ENCODE measurements at places on chromosomes 16 and 17. TPM values are rescaled to one million over a fixed set of nuclear protein-coding genes. Genes with fewer than 3 reads are reported as not detected.

DNA sequence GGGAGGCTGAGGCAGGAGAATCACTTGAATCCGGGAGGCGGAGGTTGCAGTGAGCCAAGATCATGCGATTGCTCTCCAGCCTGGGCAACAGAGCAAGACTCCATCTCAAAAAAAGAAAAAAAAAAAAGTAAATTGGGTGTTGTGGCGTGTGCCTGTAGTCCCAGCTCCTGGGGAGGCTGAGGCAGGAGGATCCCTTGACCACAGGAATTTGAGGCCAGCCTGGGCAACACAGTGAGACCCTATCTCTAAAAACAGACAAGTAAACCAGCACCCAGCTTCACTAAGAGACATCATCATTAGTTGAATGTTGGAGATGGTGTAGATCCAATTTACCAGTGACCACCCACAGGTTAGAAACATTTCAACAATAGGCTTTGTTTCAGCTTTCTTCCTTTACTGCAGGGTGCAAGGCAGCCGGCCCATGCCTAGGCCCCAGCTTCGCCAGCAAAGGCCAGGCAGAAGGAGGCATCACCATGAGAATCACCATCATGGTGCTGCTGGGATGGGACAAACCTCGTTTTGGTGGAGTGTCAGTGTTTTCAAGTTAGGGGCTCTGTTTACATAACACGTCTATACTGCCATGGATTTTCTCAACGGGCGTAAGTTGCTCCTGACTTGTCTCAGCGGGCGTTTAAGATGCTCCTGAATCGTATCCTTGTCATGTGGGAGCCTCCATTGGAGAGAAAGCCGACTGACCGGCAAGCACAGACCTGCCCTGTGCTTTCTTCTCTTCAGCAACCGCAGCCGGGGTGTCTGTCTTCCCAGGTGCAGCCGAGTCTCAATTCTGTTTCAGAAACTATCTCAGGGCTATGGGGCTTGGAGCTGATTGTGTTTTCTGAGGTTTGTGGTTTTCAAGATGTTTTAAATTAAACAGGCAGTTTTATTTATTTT is 7.3 kb downstream of the TCF25 start:
- H3K27ac ChIP-seq: no peak overlapping the region
- H3K4me3 ChIP-seq: no peak overlapping the region

The CCL4L2 gene
- total RNA-seq: 6.1 TPM

The CORO6 gene
- total RNA-seq: 16.8 TPM

- H3K4me3 ChIP-seq: no peak overlapping the region
- no peak overlapping the region for H3K27ac ChIP-seq
- H3K36me3 ChIP-seq: no peaks in the 10 kb centered on the region
- H3K4me1 ChIP-seq: no peaks in the 10 kb centered on the region
- DNase-seq: no peak
- H3K27me3 ChIP-seq: no peaks in the 10 kb centered on the region
These were observed 136.9 kb upstream of the DYNLRB2 start for GRCh38 chr16:80403894-80404293.

DNA sequence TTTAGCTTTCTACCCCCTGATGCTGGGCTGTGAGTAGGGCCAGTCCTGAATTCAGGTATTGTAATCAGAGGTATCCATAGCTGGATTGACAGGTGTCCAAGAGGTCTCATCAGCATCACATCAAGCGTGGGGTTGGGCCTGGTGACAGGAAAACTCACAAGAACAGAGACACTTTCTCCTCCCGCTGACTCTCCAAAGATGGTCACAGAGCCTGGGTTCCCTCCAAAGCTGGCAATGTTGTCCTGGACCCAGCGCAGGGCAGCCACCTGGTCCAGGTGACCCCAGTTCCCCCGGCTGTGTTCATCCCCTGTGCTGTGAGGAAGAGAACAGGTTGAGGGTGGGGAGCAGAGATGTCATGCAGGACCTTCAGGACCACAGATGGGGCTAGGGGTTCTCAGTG is 11.7 kb downstream of the CES1 start:
- peaks cover 19% of the 10 kb centered on the region for H3K27me3 ChIP-seq
- no peak overlapping the region for H3K4me3 ChIP-seq
- H3K4me1 ChIP-seq: no peaks in the 10 kb centered on the region
- no peak overlapping the region for H3K27ac ChIP-seq
- DNase-seq: no peak

GRCh38 chr16:193441-193840 is 13.2 kb downstream of the HBQ1 start:
- H3K4me3 ChIP-seq: no peak overlapping the region
- H3K27ac ChIP-seq: no peak overlapping the region
- H3K27me3 ChIP-seq: no peaks in the 10 kb centered on the region
- H3K4me1 ChIP-seq: no peaks in the 10 kb centered on the region
- DNase-seq: no peak

DNA sequence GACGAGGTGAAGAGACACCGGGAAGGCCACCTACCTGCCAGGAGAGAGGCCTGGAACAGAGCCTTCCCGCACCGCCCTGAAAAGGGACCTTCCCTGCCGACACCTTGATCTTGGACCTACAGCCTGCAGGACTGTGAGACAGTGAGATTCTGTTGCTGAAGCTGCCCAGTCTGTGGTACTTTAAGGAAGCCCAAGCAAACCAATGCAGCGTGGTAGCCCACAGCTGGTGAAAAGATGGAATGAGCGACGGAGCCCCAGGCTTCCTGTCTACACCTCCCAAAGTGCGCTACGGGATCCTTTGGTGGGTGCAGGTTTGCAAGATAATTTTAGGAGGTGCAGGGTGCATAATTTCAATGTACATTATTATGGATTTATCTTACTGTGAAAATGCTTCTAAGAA is 33.9 kb downstream of the TNFRSF13B start:
- H3K4me3 ChIP-seq: no peak overlapping the region
- no peaks in the 10 kb centered on the region for H3K36me3 ChIP-seq
- no peaks in the 10 kb centered on the region for H3K4me1 ChIP-seq
- no peaks in the 10 kb centered on the region for H3K27me3 ChIP-seq
